Endothelial cell of umbilical vein (primary cell): ENCODE measurements at places on chromosomes 5 and 9. TPM values are rescaled to one million over a fixed set of nuclear protein-coding genes. Genes with fewer than 3 reads are reported as not detected.
A peak's percentile ranks its signal among the peaks of the same experiment; 100 is the strongest.

DNA sequence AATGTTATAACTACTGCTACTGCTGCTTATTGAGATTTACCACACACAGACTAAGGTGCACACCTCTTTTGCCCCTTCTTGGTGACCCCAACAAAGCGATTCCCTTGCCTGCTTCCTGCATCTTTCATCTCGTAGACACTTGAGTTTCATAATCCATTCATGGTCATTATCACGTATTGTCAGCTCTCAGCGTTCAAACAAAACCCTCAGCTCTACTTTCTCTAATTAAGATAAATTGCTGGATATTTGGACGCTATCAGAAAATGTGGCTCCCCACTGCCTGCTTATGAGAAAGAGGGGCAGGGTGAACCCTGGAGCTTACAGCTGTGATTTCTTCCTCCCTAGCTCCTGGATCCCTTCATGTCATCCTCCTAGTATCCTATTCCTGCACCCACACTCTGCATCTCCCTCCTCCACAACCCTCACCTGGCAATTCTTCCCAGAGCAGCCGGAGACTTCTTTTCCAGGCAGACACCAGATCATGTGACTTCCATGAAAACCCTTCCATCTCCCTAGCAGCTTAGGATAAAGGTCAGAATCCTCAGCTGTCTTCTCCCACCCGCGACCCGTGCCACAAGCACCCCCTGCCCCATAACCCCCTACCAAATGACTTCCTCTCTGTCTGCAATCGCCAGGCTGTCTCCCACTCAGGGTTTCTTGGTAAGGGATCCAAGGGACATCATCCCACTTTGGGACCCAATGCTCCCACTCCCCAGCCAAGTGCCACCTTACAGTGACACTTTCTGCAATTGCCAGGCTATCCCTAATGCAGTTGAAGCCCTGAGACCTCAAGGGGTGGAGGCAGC lies 146.5 kb downstream of the NSG2 start:
- no peak for DNase-seq

- DNase-seq = no peak
These were observed 83.7 kb upstream of the DHFR start for GRCh38 chr5:80738466-80738865.

DNA sequence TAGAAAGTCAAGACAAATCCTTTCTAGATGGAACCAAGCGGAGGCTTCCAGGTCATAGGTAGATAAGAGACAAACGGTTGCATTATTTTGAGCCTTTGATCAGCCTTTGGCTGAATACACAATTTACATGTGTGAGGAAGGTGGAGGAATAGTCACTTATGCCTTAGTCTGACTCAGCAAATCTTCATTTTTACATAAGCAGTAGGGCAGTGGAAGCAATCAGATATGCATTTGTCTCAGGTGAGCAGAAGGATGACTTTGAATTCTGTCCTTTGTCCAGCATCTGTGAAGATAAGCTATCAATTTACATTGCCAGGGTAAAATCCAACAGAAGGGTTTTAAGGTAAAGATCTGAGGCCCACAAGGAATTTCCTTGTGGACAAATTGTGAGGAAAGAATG lies 23.8 kb downstream of the TUSC1 start:
- DNase-seq = no peak

GRCh38 chr5:177983763-177984583 lies 12.1 kb downstream of the PROP1 start:
- no peak for DNase-seq

- DNase-seq = peak; percentile 20
These were observed 6.5 kb upstream of the BTNL3 start for GRCh38 chr5:180982008-180982741.

GRCh38 chr5:181024245-181025064 lies 15.6 kb upstream of the BTNL9 start:
- no peak for DNase-seq

DNA sequence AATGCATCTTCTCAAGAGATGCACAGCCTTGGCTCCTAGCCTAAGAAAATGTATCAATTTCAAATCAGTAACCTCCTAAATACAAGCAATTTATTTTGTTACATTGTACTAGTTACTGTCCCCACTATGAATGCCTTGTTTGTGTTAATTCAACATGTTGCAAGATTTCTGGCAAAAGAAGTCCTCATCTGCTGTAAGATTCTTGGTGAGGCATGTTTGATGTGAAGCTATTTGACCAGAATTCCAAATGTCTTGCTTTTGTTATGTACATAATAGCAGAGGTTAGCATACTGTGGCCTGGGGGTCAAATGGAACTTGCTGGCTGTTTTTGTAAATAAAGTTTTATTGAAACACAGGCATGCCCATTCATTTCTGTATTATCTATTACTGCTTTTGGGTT lies 1023.1 kb upstream of the WWC1 start:
- no peak for DNase-seq

DNA sequence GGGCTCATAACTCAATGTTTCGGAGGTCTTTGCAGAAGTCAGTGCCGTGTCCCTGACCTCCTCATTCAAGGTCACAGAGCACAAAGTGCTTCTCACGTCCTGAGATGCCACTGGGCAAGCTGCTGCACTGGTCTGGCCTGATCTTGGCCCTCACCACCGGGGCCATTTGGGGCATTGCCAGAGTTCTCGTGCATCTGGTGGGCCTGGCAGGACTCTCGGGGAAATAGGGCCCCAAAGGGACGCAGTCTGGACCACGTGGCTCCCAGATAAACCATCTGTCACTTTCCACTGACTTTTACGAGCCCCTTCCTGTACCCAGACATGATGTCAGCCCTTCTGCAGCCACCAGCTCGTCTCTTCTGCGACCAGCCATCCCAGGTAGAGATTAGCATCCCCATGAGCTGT lies 54.8 kb downstream of the HRH2 start:
- no peak for DNase-seq

DNA sequence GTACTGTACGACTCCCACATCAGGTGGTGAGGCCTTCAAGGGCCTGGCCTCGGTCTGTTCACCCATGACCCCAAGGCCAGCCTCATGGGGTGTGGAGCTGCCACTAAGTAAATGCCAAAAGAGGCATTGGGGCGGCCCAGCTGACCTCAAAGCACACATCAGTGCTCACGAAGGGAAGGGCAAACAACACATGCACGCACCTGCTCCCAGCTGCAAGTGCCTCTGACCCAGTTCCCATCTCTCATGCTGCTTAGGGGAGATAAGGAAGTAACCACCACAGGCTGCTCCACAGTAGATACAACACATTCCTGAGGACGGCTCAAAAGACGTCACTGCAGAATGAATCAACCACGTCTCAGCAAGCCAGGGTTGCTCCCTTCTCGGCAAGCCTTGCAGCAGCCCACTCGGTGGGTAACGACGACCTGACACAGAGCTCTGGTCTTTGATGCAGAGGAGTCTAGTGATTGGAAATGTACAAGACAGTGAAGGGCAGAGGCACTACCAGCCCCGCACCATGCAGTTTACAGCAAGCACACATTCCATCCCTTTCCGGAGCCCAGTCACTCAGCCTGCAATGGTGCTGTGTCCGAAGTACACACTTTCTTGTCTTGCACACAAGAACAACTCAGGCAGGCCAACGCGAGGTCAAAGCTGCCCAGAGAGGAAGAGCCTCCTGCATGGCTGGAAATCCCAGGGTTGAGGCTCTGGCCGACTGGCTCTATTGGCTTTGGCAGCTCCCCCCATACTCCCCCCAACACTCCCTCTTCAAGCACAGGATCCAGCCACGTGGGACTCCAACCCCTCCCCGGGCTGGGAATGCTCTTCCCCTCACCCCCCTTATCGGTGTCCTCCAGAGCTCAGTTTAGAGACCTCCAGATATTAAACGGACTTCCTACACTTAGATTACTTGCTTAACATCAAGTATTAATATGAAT lies 31.8 kb downstream of the FABP6 start:
- peak; percentile 86 for DNase-seq

DNA sequence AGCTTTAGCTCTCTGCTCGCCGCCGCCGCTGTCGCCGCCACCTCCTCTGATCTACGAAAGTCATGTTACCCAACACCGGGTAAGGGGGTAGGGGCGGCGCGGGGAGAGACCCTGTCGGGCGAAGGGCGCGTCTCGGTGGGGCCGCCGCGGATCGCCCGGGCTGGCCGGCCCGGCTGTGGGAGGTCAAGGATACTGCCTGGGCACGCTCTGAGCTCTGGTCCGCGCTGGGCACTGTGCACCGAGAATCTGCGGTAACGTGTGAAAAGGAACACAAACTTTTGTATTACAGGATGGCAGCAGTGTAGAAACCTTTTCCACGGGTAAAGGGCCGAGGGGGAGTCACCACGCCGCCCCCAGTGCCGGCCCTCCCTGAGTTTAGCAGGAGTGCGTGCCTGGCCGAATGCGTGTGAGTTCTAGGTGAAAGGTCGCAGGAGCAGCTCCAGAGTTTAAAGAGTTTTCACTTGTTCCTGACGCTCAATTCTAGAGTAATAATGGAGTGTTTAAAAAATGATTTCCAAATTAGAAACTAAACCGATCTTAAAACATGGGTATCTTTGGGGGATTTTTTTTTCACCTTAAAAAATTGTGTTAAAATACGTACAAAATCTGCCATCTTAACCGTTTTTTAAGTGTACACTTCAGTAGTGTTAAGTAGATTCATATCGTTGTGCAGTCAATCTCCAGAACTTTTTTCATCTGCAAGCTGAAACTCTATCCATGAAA lies at the start of gene HSDL2:
Gene HSDL2 (plus strand): TSS at position 7 of the 723 bp plus-strand sequence. CDS start 56 bp downstream, at position 63.
- no peak for DNase-seq

RETREG1 gene
- polyA plus RNA-seq = 0.13 TPM in 1 of 2 replicates, not detected in the other

PCDHAC1 gene
- polyA plus RNA-seq = not detected in 2 replicates

BARX1 gene
- polyA plus RNA-seq = not detected in 2 replicates

SV2C gene
- not detected in 2 replicates for polyA plus RNA-seq
